ENCODE measurements at places on chromosomes 16 and 17.

- no peak for DNase-seq
Observed at GRCh38 chr16:9027070-9027799, 63.5 kb upstream of the USP7 start.

DNA sequence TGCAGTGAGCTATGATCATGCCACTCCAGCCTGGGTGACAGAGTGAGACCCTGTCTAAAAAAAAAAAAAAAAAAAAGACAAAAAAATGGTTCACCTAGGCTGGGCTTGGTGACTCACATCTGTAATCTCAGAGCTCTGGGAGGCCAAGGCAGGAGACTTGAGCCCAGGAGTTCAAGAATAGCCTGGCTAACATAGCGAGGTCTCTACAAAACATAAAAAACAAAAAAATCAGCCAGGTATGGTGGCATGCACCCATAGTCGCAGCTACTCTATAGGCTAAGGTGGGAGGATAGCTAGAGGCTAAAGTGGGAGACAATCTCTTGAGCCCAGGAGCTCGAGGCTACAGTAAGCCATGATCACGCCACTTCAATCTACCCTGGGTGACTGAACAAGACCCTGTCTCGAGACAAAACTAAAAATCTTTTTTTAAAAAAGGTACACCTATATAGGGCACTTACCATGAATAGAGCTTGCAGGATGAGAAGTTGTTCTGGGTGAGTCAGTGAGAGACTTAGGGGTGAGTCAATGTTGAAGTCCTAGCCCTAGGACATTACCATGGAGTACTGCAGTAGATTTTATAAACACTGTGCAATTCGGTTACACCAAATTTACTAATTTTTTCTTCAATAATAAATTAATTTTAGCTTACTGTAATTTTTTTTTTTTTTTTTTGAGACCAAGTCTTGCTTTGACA is 19.0 kb downstream of the USP32 start:
- DNase-seq = peak; percentile 61

DNA sequence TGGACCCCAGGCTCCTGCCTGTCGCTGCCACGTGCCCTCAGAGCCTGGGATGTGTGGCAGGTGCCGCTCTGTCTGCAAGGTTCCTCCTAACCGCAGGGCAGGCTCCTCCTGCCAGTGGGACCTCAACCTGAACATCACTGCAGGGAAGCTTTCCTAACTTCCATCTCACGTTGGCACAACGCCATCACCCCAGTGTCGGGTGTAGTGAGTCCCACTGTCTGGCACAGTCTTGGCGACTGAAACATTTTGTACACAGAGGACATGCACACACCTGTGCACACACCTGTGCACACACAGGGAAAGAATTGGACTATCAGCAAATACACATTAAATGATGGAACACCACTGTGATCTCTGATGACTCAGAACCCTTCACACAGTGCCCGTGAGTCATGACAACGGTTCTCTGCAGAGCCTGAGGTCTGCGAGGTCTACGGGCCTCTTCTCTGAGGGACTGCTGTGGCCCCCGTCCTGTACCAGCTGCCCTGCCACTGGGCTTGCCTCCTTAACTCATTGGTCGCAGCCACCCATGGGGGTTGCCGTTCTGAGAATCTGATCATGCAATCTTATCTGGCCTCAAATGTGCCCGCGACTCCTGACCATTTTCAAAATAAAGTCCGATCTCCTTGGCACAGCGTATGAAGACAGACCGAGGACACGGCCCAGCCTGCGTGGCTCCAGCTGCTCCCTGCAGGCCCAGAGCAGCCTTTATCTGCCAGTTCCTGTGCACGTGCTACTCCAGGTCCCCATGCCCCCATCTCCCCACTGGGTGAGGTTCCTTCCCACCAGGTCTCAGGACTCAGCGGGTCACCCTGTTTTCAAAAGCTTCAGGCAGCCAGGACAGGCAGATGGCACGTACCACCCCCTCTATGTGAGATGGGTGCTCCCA is 7.6 kb downstream of the CCDC57 start:
- DNase-seq = peak; percentile 72

- no peak for DNase-seq
Observed at GRCh38 chr17:16199093-16199492, 16.2 kb downstream of the NCOR1 start.

DNA sequence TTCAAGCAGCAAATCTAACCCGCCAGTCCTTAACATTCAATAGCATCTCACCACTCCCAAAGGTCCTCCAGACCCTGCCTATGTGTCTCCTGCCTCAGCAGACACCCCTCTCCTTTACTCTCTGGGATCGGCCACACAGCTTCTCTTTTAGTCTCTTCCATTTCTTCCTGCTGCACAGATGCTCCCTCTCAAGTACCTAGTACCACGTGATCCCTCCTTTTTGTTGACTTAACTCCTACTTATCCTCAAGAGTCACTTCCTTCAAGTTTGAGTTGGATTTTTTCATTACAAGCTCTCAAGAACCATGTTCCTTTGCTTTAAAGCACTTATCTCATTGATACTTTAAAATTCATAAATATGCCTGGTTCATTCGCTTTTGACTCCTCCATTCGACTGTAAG is 24.9 kb downstream of the AMFR start:
- no peak for DNase-seq

DNA sequence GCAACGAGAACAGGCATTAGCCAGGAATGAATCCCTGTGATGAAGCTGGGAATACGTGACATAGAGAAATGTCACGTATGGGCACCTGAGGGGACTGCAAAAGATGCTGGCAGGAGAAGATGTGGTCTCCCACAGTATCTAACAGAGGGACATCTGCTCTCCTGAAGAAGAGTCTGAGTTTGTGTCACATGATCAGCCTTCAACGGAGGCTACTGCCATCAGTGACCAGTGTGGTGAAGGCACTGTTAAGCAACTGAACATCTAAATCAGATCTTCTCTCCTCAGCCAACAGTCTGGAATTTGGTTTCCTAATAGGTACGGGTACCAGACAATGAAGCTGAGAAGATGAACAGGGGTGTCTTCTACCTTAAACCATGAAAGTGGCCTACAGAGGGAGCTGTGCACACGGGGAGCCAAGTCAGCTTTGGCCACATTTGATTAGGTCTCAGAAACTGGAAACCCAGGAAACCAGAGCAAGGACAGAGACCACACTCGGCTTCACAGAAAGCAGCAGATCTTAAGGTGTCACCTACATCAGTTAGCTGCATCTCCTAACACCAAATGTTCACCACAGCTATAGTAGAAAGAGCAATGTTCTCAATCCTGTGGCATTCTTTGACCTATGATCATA is 41.8 kb downstream of the BRD7 start:
- DNase-seq = peak; percentile 52

GRCh38 chr16:66164581-66165247 is 201.8 kb upstream of the CDH5 start:
- DNase-seq = peak; percentile 14

DNA sequence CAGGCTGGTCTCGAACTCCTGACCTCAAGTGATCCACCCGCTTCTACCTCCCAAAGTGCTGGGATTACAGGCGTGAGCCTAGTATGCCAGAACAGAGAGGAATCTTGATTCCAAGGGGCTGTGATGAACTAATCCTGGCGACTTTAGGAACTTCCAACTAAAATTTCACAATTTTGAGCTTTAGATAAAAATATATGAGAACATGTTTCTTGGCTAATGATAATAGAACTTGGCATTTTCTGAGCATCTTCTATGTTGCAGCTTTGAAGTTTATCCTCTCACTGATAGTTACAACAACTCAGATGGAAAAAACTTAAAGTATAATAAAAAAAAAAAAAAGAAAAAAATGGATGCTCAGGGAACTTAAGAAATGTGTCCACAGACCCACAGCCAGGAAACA is 69.8 kb upstream of the WSCD1 start:
- no peak for DNase-seq

DNA sequence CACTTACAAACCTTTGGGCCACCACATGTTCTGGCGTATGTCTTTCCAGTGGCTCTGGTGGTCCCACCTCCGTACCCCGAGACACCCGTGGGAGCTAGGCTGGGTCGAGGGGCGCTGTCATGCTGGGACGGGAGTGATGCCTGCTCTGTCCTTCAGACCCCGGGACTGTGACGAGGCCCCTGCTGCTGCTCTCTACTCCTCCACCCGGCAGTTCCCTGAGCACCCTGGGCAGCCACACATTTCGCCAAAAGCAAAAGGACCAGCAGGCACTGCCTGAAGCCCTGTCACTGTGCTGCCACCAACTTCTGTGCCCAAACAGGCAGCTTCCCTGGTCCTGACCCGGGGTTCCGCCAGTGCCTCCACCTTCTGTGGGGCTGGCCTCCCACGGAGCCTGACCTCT is 15.5 kb downstream of the DOC2B start:
- DNase-seq = no peak

DNA sequence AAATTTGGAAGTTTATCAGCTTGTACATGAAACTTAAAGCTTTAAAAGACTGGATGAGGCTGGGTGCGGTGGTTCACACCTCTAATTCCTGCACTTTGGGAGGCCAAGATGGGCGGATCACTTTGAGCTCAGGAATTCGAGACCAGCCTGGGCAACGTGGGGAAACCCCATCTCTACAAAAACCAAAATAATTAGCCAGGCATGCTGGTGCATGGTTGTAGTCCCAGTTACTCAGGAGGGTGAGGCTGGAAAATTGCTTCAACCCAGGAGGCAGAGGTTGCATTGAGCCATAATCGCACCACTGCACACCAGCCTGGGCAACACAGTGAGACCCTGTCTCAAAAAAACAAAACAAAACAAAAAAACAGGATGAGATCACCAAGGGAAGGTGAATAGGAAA is 209.5 kb downstream of the AATF start:
- DNase-seq = no peak

DNA sequence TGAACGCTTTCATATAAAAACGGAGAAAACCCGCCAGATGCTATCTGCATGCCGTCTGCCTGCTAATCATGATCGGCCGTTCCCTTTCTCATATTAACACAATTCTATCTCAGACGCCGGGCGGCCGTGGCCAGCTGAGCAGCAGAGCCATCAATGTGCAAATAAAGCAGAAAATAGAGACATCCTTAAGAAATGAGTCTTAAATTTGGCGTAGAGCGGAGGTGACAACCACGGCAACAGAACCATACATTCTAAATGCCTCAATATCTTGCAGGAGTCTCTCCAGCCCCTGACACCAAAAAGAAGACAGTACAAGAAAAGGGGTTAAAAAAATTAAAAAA is 2.7 kb upstream of the IRX5 start:
- DNase-seq = peak; percentile 71

DNA sequence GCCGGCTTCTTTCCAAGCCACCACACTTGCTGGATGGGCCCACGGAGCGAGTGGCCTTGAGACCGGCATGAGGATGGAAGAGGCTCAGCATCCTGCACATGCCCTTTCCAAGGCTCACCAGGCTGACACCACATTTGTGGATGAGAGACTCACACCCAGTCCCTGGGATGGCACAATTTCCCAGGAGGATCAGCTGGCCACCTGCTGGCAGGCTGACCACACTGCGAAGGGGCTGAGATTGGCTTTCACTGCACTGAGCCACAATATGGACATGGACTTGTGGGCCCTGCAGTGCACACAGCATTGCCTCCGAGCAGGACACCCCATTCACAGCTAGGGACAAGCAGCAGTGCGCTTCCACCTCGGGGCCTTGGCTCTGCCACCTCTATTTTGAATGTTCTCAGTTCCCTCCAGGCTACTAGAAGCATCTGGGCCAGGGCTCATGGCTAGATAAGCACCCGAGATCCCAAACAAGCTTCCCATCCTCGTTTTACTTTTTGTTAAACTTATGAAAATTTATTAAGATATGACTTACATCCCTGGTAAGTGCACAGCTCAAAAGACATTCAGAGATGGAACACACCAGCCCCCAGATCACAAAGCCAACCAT is 25.3 kb upstream of the KSR1 start:
- peak; percentile 65 for DNase-seq

- peak; percentile 71 for DNase-seq
Observed at GRCh38 chr17:1398931-1399678, 917 bp downstream of the YWHAE start.

DNA sequence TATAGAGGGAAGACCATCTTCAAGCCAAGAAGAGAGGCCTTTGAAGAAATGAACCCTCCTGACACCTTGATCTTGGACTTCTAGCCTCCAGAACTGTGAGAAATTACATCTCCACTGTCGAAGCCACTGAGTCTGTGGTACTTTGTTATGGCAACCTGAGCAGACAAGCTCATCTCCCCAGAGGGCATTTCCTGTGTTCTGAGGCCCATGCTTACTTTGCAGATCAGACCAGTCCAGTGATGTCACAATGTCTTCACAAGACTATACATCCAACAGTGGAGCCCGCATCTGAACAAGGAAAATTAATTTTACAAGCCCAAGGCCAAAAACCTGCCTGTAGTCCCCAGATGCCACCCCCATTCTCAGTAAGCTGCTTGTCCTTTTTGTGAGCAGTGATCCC is 14.8 kb upstream of the C17orf113 start:
- no peak for DNase-seq

Measured in adipocyte (in vitro differentiated cells).